ENCODE measurements at places on chromosomes 5 and 9.

- DNase-seq: no peak
Observed at GRCh38 chr5:41636605-41637004, 126.2 kb upstream of the PLCXD3 start.

- no peak for DNase-seq
Observed at GRCh38 chr9:123355761-123356431, at the start of gene CRB2. Gene CRB2 (plus strand): TSS chr9:123356197. CDS start chr9:123356261, 64 bp downstream.

DNA sequence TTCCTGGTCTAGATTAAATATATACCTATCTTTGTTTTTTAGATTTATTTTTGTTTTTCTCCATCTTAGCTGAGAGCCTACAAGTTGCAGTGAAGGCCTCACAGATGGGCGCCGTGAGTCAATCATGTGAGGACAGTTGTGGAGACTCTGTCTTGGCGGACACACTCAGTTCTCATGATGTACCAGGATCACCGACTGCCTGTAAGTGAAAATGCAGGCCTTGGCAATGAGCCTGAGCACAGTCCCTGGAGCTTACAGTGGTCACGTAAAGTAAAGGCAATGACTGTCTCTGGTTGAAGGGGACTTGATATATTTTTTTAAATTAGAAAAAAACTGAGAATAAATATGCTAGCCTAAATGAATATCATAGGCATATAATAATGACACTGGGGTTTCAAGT is 271.9 kb downstream of the ARHGEF28 start:
- DNase-seq: peak; percentile 51

GRCh38 chr5:130109152-130109551 is 204.9 kb downstream of the CHSY3 start:
- DNase-seq: no peak

DNA sequence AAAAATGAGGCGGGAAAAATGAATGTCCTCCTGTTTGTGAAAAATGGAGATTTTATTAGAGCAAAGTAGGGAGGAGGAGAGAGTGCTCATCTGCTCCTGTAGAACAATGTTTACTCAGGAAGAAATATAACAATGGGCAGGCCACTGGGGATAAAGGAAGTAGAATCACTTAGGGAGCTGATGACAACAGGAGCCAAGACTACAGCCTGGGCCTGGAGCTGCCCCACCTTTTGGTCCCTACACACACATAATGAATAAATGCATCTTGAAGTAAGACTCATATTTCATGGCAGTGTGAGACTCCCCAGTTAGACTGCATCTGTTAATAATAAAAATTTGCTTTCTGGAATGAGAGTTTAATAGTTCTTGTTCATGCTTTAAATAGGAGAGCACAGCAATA is 1939.8 kb downstream of the EFNA5 start:
- peak; percentile 27 for DNase-seq

GRCh38 chr9:109811876-109812275 is 31.9 kb downstream of the PALM2AKAP2 start:
- no peak for DNase-seq

- DNase-seq: no peak
Observed at GRCh38 chr5:165928971-165929370, 2362.5 kb upstream of the WWC1 start.

- peak; percentile 91 for DNase-seq
Observed at GRCh38 chr9:113150670-113151611, at the start of gene SLC31A2. Gene SLC31A2 (plus strand): TSS chr9:113151007. CDS start chr9:113151075, 68 bp downstream.

DNA sequence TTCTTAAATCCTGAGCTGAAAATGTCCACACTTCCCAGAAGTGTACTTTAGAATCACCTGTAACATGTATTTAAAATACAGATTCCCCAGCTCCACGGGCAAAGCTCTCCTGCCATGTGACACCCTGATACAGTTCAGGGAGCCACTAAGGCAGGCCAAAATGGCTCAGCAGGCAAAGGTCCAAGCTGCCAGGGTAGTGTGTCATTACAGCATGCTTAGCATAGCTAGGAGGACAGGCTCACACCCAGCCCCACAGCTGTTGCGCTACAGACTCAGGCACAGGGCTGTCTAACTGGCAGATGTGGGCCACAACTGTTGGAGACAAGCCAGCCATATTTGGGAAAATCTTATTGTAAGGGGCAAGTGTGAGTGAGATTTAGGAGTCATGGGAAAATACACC is 73.0 kb downstream of the C9orf85 start:
- DNase-seq: peak; percentile 83

DNA sequence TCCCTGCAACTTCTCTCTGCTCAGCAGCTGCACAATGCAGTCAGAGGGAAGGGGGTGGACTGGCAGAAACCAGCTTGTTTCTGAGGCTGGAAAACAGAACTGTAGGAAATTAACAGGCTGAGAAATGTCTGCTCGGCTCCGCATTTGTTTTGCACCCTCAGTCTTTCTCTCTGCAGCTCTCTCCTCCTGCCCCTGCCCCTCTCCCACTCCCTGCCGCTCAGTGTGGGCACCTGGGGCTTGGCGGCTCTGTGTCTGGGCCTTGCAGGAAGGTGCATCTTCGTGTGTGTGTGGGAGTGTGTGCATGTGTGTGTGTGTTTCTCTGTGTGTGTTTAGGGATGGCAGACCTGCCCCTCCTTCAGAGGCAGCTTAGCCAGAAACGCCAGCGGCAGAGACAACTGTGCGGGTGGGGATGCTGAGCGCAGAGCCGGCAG is 53.0 kb downstream of the PCDH1 start:
- DNase-seq: no peak

Measured in right hindlimb (tissue), 1 donor.